ENCODE measurements at places on chromosomes 2 and 18. TPM values are rescaled to one million over a fixed set of nuclear protein-coding genes. Genes with fewer than 3 reads are reported as not detected.

The ZBTB7C gene
- total RNA-seq = not detected

DNA sequence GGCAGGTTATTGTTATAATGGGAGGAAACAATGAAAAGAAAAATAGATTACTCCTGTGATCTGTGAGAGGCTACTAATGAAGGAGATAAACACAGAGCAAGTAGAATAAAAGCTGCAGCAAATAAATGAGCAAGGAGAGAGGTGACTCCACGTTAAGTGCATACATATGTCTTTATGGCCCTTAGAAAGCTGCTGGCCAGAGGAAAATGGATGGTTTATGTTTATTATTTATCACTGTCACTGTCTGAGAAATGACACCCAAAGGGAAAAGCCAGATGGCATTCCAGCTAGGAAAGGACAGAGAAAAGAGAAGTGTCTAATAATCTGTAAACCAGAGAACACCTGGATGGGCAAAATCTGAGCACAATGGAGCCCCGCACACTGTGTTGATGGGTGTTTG, 122.9 kb upstream of the DDX18 start:
- no peak for DNase-seq

The AQP12B gene
- not detected for total RNA-seq

DNA sequence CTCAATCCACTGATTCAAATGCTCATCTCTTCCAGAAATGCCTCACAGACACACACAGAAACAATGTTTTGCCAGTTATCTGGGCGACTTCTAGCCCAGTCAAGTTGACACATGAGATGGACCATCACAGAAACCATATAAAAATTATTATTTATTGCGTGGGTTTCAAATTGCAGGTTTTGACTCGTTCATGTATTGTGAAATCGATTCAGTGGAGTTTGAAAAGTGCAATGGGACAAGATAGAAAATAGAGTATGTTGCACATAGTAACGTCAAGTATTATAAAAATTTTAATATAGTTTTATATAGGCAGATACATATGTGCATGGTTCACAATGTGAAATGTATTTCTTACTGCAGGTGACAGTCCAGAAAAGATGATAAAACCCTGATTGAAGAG, 100.8 kb downstream of the MRPS9 start:
- DNase-seq = no peak

- peak; percentile 32 for DNase-seq
Observed at GRCh38 chr18:2889761-2890192, 43.0 kb downstream of the EMILIN2 start.

DNA sequence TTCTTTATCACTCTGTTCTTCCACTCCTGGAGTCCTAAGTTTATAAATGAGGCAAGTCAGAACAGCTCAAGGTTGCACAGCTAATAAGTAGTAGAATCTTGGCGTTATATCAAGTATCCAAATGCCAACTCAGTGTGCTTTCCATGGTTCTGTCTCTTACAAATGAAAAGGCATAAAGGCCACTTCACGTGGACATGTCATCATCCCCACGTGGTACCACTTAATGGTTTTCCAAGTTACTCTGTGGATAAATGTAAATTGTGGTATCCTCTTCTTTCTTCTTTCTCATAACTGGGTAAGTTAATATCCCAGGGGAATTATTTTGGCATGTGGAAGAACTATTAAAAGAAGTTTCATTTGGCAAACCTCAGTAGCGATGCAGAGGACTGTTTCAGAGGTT, 131.5 kb upstream of the L3MBTL4 start:
- no peak for DNase-seq

The PNKD gene
- total RNA-seq = 26.1 TPM

DNA sequence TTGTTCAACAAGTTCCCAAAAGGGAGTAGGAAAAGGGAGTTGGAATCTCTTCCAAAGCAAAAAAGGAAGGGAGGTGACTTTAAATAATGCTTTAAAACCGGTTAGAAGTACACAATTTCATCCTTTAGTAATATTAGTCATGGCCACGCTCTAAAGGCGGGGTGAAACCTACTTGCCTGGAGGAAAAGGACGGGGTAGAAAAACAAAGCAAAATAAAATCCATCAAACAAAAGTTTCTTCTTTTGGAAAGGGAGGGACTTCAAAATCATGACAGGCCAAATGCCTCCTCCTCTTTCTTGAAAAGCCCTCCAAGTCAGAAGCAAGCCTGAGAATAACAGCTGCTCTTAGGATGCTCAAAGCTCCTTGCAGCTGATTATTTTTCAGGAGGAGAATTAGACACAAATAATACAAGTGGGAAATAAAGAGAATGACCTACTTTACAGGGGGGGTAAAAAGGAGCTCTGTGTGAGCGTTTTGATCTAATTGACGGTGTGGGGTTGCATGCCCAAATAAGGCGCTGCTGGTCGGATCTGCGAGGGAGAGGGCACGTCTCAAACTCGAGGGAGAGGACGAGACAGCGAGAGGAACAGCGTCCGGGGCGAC, 1.8 kb upstream of the NPAS2 start:
- DNase-seq = peak; percentile 51

DNA sequence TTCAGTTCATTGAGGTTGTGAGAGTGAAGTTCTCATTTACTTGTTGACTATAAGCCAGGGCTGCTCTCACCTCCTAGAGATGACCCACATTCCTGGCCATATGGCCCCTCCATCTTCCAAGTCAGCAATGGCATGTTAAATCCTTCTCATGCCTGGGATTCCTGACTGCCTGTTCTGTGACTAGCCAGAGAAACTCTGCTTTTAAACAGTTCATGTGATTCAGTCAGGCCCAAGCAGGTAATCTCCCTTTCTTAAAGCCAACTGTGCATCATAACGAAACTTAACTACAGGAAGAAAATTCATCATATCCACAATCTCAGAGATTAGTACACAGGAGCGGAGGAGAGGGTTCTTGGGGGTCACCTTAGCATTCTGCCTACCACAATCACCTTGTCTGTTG, 11.5 kb downstream of the DPP4 start:
- DNase-seq = no peak

DNA sequence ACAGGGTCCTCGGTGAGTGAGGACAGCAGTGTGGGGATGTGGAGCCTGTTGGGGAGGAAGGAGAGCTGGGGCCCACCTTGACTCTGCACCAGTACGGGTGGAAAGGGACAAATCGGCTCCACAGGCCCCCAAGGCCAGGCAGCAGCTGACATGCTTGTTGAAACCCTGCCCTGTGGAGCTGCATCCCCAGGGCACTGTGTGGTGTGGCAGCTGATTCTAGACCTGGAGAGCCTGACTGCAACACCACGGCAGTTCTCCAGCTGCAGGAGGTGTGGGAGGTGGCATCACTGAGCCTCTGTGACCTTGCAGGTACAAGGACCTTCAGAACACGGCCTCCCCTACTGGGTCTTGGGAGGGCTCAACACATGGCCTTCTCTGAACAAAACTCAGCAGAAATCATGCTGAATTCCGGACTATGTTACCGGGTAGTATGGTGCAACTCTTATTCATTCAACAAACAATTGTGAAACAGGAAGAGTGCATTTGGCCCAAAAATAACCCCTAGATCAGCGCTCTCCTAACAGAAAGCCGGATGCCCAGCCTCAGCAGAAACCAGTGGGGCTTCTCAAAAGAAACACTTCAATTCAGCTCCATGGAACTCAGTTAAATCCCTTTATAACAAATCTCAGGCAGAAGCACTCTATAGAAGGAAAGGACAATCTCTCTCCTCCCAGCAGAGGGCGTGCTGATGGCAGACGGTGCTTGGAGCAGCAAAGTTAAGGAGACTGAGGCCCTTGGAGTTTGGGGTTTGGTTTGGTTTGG, 104.4 kb upstream of the SALL3 start:
- no peak for DNase-seq

DNA sequence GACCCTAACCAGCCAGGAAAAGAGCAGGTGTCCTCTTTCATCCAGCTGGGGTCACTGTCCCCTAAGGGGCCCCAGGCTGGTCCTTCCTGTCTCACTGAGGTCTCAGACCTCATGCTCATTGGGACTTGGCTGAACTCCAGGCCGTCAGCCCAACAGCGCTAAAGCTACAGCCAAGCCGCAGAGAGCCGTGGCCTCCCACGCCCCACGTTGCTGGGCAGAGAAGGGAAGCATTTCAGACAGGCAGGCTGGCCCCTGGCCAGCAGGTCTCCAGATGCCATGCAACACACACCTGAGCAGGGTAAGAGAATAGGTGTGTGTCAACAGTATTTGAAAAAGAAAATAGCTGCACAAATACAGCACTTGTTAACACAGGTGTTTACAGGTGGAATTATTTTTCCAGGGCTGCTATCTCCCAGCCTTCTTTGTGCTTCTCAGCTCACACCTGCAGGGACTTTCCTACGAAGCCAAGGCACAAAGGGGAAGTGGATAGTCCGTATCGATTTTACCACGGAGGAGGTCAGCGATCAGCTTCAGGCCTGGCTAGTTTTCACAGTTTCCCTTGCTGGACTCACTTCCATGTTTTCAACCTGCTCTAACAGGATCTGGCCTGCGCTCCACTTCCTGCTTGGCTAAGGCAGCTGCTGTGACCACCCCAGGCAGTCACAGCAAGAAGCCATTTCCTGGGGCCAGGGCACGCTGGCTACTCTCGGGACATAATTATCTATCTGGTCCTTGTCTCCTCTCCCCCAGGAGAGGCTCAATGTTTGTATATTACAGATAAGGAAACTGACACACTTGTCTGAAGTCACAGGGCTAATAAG, 156.1 kb upstream of the ID2 start:
- peak; percentile 16 for DNase-seq

DNA sequence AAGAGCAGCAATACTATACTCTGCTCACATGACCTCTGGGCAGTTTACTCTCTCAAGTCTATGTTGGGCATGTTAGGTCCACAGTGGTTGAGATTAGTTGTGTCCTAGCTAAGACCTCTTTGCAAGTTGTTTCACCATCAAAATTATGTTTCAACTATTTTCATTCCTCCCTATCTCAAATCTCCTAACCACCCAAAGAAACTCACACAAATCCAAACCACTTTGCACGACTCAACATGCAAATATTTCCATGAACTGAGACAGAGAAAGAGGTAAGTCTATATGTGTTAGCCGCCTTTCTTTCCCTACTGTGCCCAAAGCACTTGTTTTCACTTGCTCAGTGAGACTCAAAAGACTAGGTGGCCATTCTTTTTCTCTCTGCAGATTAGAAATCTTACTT, 546.8 kb downstream of the TNS1 start:
- DNase-seq = no peak

Measured in fibroblast of villous mesenchyme (primary cell).